ENCODE measurements at places on chromosomes 5 and 9.
A peak's percentile ranks its signal among the peaks of the same experiment; 100 is the strongest.

DNA sequence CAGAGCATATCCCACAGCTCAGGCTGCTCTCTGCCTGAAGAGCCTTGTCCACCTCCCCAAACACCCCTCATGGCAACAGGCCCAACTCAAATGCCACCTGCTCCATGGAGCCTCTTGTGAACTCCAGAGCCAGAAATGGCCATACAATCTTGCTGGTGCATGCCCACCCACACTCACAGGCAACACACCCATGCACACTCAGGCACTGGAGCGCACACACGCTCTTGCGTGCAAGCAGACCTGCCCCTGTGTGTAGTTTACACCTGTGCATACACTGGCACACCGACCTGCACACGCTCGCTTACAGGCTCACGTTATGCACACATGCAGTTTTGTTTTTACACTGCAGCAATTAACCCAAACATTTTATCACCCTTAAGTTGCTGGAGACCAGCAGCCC lies 40.0 kb downstream of the HRH2 start:
- H3K27me3 ChIP-seq: peaks cover 8% of the 10 kb centered on the region
- H3K27ac ChIP-seq: no peak overlapping the region
- H3K4me1 ChIP-seq: no peaks in the 10 kb centered on the region
- peak; percentile 33 for DNase-seq
- H3K36me3 ChIP-seq: no peaks in the 10 kb centered on the region

GRCh38 chr9:73231203-73231602 lies 79.5 kb downstream of the ANXA1 start:
- no peak overlapping the region for H3K4me3 ChIP-seq
- H3K27me3 ChIP-seq: peaks cover 5% of the 10 kb centered on the region
- no peak overlapping the region for H3K27ac ChIP-seq
- no peak for DNase-seq

DNA sequence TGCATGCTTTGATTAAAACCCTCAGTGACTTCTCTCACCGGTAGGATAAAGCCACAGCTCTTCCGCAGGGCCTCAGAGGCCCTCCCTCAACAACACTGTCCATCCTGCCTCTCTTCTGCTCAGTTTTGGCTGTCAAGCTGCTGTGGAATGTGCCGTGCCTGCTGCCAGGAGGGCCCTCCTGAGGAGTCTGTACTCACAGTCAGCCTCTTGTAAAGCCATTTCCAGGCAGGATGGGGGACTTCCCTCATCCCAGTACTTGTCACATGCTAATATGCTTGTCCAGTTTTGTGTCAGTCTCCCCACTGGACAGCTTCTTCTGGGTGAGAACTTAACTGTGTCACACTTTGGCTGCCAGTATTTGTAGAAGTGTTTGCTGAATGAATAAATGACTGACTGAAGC lies 13.9 kb upstream of the DDX41 start:
- H3K4me1 ChIP-seq: no peaks in the 10 kb centered on the region
- H3K27me3 ChIP-seq: no peaks in the 10 kb centered on the region
- DNase-seq: no peak
- H3K4me3 ChIP-seq: no peak overlapping the region
- H3K27ac ChIP-seq: no peak overlapping the region
- H3K36me3 ChIP-seq: peaks cover 71% of the 10 kb centered on the region

GRCh38 chr5:151523335-151523734 lies 67.8 kb downstream of the FAT2 start:
- H3K36me3 ChIP-seq: peaks cover 97% of the 10 kb centered on the region
- DNase-seq: no peak
- H3K27ac ChIP-seq: no peak overlapping the region
- H3K4me1 ChIP-seq: no peaks in the 10 kb centered on the region
- H3K27me3 ChIP-seq: no peaks in the 10 kb centered on the region
- no peak overlapping the region for H3K4me3 ChIP-seq

- no peak overlapping the region for H3K27ac ChIP-seq
- no peaks in the 10 kb centered on the region for H3K27me3 ChIP-seq
- peaks cover 63% of the 10 kb centered on the region for H3K36me3 ChIP-seq
- no peak for DNase-seq
- peaks cover 3% of the 10 kb centered on the region for H3K4me1 ChIP-seq
- no peak overlapping the region for H3K4me3 ChIP-seq
These were observed 55.1 kb downstream of the C9orf152 start for GRCh38 chr9:110152704-110153374.

DNA sequence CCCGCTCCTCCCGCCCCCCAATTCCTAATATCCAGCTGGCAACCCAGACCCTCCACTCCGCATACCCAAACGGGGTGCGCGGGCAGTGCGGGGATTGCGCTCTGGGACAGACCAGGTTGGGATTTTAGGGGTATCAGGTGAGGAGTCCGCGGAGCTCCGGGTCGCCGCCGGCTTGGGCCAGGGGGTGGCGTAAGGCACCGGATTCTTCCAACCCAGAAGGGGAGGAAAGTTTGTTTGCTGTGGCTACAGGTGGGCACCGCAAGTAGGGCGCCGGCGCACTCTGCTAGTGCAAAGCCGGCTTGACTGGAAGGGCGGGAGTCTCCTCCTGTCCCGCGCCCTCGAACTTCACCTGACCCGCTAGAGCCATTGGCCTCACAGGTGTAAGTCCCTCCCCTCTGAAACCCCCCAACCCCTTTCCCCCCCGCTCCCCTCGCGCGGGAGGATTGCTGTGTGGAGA lies 709 bp downstream of the IQGAP2 start:
- H3K4me1 ChIP-seq: no peaks in the 10 kb centered on the region
- H3K36me3 ChIP-seq: no peaks in the 10 kb centered on the region
- H3K27me3 ChIP-seq: peaks cover 29% of the 10 kb centered on the region
- peak overlapping the region; percentile 46 for H3K4me3 ChIP-seq
- DNase-seq: no peak

GRCh38 chr5:72179028-72179815 lies 71.9 kb downstream of the MAP1B start:
- DNase-seq: peak; percentile 85
- H3K36me3 ChIP-seq: no peaks in the 10 kb centered on the region
- peaks cover 13% of the 10 kb centered on the region for H3K4me1 ChIP-seq
- H3K27me3 ChIP-seq: no peaks in the 10 kb centered on the region
- H3K27ac ChIP-seq: peak overlapping the region; percentile 50

- peak overlapping the region; percentile 95 for H3K27ac ChIP-seq
- H3K36me3 ChIP-seq: peaks cover 10% of the 10 kb centered on the region
- H3K4me1 ChIP-seq: peaks cover 36% of the 10 kb centered on the region
- no peaks in the 10 kb centered on the region for H3K27me3 ChIP-seq
These were observed 1.9 kb downstream of the LPAR1 start for GRCh38 chr9:111036429-111036789.

DNA sequence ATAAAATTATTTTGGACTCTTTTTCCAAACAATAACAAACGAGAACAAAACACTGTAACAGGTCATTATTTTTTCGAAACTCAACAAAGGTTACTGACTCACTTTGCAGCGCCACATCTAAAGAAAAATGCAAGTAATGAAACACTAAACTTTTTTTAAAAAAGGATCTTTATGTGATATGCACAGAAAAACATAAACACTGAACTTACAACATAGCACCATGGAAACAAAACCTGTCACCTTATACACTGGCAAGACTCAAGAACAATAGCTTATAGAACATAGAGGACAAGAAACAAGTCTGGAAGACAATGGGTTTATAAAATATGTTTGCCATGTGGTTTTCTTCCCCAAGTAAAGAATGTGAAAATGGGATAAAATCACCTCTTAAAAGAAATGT lies 85.2 kb downstream of the AUH start:
- H3K27me3 ChIP-seq: no peaks in the 10 kb centered on the region
- no peak for DNase-seq
- no peak overlapping the region for H3K4me3 ChIP-seq
- H3K4me1 ChIP-seq: peaks cover 6% of the 10 kb centered on the region
- no peaks in the 10 kb centered on the region for H3K36me3 ChIP-seq

DNA sequence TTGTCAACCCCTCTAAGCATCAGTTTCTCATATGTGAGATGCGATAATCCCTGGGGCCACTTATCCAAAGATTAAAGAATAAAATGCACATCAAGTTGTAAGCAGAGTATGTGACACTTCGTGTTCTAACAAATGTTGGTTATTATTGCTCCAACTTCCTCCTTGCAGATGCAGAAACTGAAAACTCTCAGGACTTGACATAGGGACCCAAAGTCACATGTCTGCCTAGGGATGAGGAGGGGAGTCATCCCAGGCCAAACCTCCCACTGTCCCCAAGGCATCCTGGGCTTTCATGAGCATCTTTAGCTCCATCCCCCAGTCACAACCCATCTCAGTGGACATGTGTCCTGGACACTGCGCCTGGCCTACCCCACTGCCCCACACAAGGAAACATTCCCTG lies 27.5 kb upstream of the SYK start:
- DNase-seq: no peak
- H3K27me3 ChIP-seq: no peaks in the 10 kb centered on the region
- no peaks in the 10 kb centered on the region for H3K4me1 ChIP-seq
- H3K36me3 ChIP-seq: no peaks in the 10 kb centered on the region
- no peak overlapping the region for H3K4me3 ChIP-seq

DNA sequence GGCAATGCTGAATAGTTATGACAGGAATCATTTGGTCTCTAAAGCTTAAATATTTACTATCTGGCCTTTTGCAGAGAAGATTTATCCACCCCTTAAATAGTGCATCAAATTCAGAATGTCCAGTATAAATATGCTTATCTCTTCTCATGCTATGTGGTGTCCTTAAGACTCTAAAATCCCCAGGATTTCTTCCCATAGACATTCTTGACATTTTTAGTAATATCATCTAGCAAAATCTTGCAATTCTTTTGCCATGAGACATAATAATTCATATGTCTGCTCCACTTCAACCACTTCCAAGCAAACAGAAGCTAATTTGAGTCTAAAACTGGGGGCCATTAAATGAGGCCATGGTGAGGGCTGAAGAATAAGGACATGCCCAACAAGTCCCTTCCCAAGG lies 1923.4 kb upstream of the CDH9 start:
- no peak overlapping the region for H3K27ac ChIP-seq
- no peaks in the 10 kb centered on the region for H3K4me1 ChIP-seq
- no peaks in the 10 kb centered on the region for H3K27me3 ChIP-seq
- no peak overlapping the region for H3K4me3 ChIP-seq
- no peaks in the 10 kb centered on the region for H3K36me3 ChIP-seq

GRCh38 chr5:73867345-73868335 lies 241.6 kb downstream of the ARHGEF28 start:
- no peak overlapping the region for H3K4me3 ChIP-seq
- no peak for DNase-seq

GRCh38 chr9:116368680-116369079 lies 215.1 kb downstream of the PAPPA start:
- no peak for DNase-seq
- H3K27me3 ChIP-seq: no peaks in the 10 kb centered on the region
- no peaks in the 10 kb centered on the region for H3K36me3 ChIP-seq
- no peaks in the 10 kb centered on the region for H3K4me1 ChIP-seq

GRCh38 chr9:123678038-123678877 lies 251.7 kb downstream of the DENND1A start:
- no peak overlapping the region for H3K4me3 ChIP-seq
- H3K4me1 ChIP-seq: no peaks in the 10 kb centered on the region
- no peaks in the 10 kb centered on the region for H3K36me3 ChIP-seq

GRCh38 chr5:7364226-7364875 lies 31.6 kb upstream of the ADCY2 start:
- H3K36me3 ChIP-seq: no peaks in the 10 kb centered on the region
- no peaks in the 10 kb centered on the region for H3K4me1 ChIP-seq
- DNase-seq: no peak
- no peak overlapping the region for H3K27ac ChIP-seq
- no peaks in the 10 kb centered on the region for H3K27me3 ChIP-seq

- H3K4me3 ChIP-seq: no peak overlapping the region
- peaks cover 19% of the 10 kb centered on the region for H3K36me3 ChIP-seq
- H3K27me3 ChIP-seq: no peaks in the 10 kb centered on the region
- H3K27ac ChIP-seq: no peak overlapping the region
- no peak for DNase-seq
- H3K4me1 ChIP-seq: no peaks in the 10 kb centered on the region
These were observed 14.6 kb downstream of the TEX53 start for GRCh38 chr9:114643001-114643400.

GRCh38 chr5:17720071-17720470 lies 85.8 kb downstream of the TAF11L14 start:
- H3K27ac ChIP-seq: no peak overlapping the region
- H3K27me3 ChIP-seq: no peaks in the 10 kb centered on the region
- H3K4me3 ChIP-seq: no peak overlapping the region
- H3K4me1 ChIP-seq: no peaks in the 10 kb centered on the region
- DNase-seq: no peak

DNA sequence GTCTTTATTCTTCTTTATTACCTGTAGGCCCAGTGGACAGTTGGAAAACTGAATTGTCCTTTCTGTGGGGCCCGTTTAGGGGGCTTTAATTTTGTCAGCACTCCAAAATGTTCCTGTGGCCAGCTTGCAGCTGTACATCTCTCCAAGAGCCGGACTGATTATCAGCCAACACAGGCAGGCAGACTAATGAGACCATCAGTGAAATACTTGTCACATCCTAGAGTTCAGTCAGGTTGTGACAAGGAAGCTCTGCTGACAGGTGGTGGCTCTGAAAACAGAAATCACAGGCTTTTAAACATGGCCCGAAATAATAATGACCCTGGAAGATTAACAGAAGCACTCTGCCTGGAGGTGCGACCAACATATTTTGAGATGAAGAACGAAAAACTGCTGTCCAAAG lies 47.9 kb downstream of the RNF180 start:
- peaks cover 5% of the 10 kb centered on the region for H3K27me3 ChIP-seq
- DNase-seq: no peak
- H3K4me3 ChIP-seq: no peak overlapping the region
- H3K4me1 ChIP-seq: peaks cover 4% of the 10 kb centered on the region

DNA sequence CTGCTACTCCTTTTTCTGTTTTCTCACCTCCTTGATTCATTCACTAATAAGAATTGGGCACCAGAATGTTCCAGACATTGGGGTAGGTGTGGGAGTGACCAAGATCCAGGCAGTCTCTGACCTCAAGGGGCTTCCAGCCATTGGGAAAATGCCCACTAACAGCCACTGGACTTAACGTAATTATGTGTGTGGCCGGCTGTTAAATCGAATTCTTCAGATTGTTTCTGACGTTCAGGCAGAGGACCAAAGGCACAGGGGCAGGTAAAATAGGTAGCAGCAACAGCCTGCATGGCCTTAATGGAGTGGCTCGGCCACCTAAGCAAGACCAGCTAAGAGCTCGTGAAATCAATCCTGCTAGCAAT lies 48.4 kb upstream of the CKMT2 start:
- H3K4me3 ChIP-seq: no peak overlapping the region
- no peaks in the 10 kb centered on the region for H3K27me3 ChIP-seq
- no peaks in the 10 kb centered on the region for H3K4me1 ChIP-seq

DNA sequence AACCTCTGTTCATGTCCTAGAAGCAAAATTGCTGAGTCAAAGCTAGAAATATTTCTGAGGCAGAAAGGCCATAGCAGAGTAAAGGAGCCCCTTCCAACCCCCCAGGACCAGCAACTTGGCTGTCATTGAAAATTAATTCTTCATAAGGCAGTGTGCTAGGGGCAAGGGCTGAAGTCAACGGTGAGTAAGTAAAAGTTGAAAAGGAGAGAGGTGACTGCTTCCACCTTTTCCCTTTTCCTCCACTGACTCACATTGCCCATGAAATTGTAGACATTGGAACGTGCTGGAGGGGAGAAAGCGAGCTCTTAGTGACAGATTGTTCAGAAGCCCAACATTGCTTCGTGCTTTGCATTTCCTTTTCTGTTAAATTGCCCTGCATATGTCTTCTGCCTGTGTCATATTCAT lies 19.1 kb downstream of the GLRA1 start:
- H3K27ac ChIP-seq: peak overlapping the region; percentile 50
- H3K27me3 ChIP-seq: no peaks in the 10 kb centered on the region
- H3K4me1 ChIP-seq: peaks cover 11% of the 10 kb centered on the region
- H3K36me3 ChIP-seq: no peaks in the 10 kb centered on the region

Measured in RWPE2 (cell line).